ENCODE measurements at places on chromosomes 16 and 17.

DNA sequence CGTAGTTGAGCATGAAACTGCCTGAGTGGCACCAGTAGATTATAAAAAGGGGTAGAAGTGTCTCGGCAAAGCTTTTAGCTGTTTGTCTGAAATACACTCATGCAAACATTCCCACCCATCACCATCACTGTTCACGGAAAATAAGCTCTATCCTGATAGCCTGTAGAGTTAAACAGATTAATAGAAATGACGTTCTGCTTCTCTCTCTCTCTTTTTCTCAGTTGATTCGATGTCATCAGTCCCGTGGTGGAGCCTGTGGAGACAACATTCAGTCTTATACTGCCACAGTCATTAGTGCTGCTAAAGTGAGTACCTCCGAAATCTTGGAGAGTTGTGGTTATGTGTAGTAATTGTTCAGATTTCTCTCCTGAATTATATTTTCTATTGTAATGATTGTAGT, 224.7 kb downstream of the BCAS3 start:
- no peak for DNase-seq

DNA sequence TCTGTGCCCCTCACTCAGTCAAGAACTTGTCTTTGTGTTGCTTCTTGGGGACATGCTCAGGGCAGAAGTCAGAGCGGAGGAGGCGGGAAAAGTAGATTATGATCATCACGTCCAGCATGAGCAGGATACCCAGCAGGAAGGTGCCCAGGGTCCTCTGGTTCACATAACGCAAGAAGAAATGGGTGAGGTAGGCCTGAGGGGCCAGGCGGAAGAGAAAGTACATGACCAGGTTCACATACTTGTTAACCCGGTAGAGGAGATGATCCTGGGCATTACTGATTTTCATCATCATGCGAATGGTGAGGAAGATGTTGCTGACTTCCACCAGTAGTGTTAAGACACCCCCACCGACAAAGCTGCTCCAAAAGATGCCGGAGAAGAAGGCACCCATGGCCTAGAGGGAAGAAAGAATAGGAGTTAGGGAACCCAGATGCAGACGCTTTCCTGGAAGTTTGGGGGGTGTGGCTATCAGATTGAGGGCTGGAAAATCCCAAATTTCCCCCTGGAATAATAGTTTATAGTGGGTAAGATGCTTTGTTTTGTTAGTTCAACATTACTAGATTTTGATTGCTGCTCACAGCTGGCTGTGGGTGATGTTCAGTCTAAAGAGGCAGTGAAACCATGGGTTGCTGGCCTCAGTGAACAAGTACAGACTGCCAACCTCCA, 1.4 kb downstream of the TLCD1 start:
- no peak for DNase-seq

GRCh38 chr17:37294888-37295287, 80.9 kb upstream of the C17orf78 start:
- DNase-seq = no peak

- DNase-seq = no peak
Observed at GRCh38 chr16:72910875-72911274, 137.1 kb downstream of the ZFHX3 start.

DNA sequence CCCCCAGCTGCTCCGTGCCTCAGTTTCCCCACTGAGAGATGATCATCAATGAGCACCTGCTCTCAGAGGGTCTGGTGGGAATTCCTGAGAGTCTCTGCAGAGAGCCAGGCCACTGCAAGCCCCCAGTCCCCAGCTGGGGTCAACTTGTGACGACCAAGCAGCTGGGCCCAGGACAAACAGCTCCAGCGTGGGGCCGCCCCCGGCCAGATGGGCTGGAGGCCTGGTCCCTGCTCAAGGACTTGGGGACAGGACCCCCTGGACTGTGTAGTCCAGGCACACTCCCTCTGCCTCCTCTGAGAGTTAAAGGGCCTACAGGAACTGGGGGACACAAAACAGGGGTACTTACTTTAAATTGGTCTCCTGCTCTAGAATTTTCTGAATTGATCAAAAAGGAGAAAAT, 16.6 kb upstream of the AATK start:
- no peak for DNase-seq

GRCh38 chr16:58348986-58349385, 43.3 kb upstream of the GINS3 start:
- no peak for DNase-seq

GRCh38 chr17:34720760-34721159, 141.4 kb downstream of the TMEM132E start:
- no peak for DNase-seq

DNA sequence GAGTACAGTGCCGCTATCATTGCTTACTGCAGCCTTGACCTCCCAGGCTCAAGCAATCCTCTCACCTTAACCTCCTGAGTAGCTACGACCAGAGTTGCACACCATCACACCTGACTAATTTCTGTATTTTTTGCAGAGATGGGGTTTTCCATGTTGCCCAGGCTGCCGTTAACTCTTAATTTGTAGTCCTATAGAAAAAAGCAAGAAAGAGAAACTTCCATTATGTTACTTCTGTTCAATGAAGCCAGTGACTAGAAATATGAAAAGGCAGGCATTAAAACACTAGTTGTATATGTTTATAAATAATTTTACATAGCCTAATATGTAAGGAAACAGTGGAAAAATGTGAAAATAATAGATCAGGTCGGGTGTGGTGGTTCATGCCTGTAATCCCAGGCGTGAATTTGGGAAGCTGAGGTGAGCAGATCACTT, 9.7 kb downstream of the RAD51C start:
- no peak for DNase-seq

GRCh38 chr16:29743827-29744531, 1.8 kb downstream of the C16orf54 start:
- no peak for DNase-seq

DNA sequence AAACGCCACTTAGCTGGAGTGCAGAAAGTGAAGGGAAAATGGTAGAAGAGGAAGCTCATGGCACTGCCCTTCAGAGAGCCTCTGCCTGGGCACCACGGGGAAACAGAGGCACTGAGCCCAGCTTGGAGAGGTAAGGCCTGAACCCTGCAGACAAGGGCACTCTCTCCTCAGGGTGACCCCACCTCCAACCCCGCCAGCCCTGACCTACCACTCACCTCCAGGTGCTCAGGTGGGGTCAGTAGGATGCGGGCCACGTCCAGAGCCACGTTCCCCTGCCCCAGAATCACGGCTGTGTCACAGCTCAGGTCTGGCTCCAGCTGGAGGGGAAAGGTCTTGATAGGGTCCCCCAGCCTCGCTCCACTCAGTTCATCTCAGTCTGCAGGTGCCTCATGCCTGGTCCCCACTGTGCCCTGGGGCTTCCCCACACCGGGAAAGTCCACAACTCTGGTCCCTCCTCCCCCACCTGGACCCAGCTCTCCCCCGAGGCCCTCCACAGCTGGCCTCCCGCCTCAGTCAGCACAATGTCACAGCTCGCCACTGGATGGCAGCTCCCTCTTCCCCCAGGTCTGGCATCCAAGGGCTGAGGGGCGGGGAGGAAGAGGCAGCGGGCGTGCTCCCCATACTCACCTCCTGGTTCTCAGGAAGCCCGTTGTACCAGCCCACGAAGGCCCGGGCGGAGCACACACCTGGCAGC, 6.0 kb upstream of the GRIN2C start:
- no peak for DNase-seq

DNA sequence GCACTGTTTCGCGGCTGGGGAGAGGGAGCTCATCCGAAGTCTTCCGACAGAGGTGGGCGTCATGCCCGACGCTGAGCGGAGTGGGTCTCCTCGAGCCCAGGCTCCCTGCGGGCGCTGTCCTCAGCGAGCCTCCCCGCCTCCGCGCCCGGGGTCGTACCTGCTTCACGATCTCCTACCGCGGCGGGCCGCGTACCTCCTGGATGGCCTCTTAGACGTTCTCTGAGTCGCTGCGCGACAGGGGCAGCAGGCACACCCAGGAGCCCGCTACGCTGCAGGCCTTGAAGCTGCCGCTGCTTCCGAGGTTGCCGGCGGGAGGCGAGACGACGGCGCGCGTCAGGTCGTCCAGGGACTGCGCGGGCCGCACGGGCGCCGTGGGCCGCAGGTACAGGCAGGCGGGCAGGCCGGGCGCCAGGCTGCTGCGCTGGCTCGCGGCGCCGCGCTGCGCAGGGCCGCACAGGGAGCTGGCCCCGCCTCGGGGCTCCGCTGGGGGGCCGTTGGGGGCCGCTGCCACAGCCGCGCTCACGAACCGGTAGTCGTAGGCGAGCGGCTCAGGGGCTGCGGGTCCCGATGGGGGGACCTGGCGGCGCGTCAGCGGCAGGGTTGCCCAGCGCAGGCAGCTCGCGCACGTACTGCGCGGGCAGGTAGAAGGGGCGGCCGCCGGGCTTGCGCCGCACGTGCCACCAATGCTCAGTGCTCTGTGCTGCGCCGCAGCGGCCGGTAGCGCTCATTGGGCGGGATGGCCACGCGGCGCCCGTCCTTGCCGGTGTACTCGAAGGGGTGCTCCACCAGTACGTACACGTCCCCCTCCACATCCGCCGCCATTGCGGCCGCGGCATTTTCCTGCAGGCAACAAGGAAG, 116.4 kb upstream of the SMURF2 start:
- no peak for DNase-seq

GRCh38 chr16:67482233-67482924, 968 bp downstream of the AGRP start:
- DNase-seq = no peak

- DNase-seq = no peak
Observed at GRCh38 chr17:73623818-73624217, 20.4 kb downstream of the SDK2 start.

- DNase-seq = no peak
Observed at GRCh38 chr16:79537584-79537983, 63.0 kb downstream of the MAF start.

DNA sequence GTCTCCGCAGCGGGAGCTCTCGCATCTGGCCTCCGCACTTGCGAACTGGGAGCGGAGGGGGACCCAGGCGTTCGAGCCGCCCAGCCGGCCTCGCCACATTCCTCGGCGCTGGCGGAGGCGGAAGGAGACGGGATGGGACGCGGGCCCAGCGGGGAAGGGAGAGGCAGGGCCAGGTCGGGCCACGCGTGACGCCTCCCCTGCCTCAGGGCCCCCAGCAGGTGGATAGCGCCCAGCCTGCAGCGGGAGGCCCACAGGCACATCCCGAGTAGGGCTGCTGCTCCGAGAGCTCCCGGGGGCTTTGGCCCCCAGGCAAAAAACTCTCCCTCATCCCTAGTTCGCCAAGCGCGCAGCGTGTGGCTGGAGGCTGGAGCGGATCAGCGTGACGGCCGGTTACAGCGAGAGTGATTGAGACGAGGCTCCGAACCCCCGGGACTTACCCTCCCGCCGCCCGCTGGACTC, 800 bp downstream of the PLEKHH3 start:
- no peak for DNase-seq

GRCh38 chr17:73770115-73770848, 126.0 kb upstream of the SDK2 start:
- DNase-seq = peak; percentile 93

GRCh38 chr17:27241346-27241946, 52.5 kb upstream of the WSB1 start:
- DNase-seq = no peak

GRCh38 chr16:2032285-2033056, 5.8 kb downstream of the NHERF2 start:
- no peak for DNase-seq

GRCh38 chr17:57442914-57443571, 186.7 kb downstream of the MSI2 start:
- peak; percentile 61 for DNase-seq

GRCh38 chr16:89138843-89139520, 32.6 kb upstream of the CDH15 start:
- no peak for DNase-seq

- DNase-seq = no peak
Observed at GRCh38 chr17:81703747-81704654, 834 bp downstream of the MRPL12 start.

All from SHP77 treated with DMSO at 0.1 percent for 48 hours (cell line).